Esophagus squamous epithelium (tissue), 5 donors: ENCODE measurements at places on chromosomes 3 and 15.
A peak's percentile ranks its signal among the peaks of the same experiment; 100 is the strongest.

DNA sequence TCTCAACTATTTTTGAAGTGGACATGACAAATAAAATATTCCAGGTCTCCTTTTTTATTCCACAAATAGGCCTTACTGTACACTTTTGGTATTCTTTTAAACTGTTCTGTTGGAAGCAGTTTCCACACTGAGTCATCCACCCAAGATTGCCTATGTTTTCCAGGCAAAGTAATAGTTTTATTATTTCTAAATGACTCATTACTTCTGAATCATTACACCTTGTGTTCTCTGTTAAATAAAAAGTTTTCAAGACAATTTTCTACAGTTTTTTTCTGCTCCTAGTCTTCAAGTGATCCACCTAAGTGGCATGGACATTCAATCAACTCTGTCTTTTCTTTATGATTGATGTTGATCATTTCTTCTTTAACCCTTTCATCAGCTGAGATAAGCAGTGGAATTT lies 26.5 kb downstream of the PPP2R3A start:
- no peak for DNase-seq

GRCh38 chr15:101479851-101480612 lies 9.5 kb downstream of the PCSK6 start:
- no peak for DNase-seq

GRCh38 chr3:185729337-185730055 lies 95.3 kb downstream of the IGF2BP2 start:
- DNase-seq, result no peak

- peak; percentile 6 for DNase-seq
Measured at GRCh38 chr15:34038023-34038870, 757 bp downstream of the AVEN start.

GRCh38 chr15:33378866-33379480 lies 68.2 kb downstream of the RYR3 start:
- no peak for DNase-seq

- no peak for DNase-seq
Measured at GRCh38 chr3:32869513-32870047, 51.8 kb downstream of the TRIM71 start.

GRCh38 chr15:61229883-61230180 lies 730 bp upstream of the RORA start:
- no peak for DNase-seq

GRCh38 chr3:156649681-156650080 lies 24.7 kb upstream of the TIPARP start:
- DNase-seq, result no peak

DNA sequence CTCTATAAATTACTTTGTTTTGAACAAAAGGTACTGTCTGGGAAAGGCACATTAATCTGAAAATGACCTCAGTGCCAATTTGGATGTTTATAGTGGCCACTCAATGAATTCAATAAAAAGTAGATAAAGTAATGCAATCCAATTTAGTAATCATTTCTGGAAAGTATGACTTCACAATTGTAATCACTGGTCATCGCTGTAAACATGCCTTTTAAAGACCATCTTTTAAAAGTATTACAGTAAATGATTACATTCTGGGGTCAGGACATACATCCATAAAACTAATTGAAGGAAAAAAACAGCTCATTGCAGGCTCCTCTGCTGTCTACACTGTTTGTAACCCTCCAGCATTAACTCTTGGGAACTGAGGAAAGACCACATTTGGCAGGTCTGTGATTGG lies 43.2 kb downstream of the HRH1 start:
- no peak for DNase-seq

GRCh38 chr15:49438962-49439631 lies 16.1 kb downstream of the FGF7 start:
- peak; percentile 0 for DNase-seq

DNA sequence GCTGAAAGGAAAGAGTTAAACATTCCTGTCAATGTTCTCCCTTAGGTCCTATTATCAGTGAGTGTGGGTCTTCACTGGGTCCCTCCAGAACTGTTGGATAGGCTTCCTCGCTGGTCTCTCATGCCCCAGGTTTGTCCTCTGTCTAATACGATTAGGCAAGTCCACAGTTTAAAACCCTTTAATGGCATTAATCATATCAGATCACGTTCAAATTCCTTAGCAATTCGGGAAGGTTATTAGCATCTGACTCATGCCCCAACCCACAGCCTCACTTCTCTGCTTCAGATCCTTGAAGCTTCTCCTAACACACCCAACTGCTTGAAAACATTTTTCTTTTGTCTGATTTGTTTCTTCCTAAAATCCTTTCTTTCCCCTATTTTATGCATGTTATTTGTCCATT lies 224.3 kb upstream of the ATP10A start:
- no peak for DNase-seq

GRCh38 chr3:152832046-152832445 lies 2.9 kb upstream of the P2RY1 start:
- DNase-seq, result no peak

- DNase-seq, result no peak
Measured at GRCh38 chr3:159882790-159883779, 105.5 kb upstream of the IL12A start.

- DNase-seq, result no peak
Measured at GRCh38 chr3:113255100-113255853, 43.9 kb downstream of the BOC start.

DNA sequence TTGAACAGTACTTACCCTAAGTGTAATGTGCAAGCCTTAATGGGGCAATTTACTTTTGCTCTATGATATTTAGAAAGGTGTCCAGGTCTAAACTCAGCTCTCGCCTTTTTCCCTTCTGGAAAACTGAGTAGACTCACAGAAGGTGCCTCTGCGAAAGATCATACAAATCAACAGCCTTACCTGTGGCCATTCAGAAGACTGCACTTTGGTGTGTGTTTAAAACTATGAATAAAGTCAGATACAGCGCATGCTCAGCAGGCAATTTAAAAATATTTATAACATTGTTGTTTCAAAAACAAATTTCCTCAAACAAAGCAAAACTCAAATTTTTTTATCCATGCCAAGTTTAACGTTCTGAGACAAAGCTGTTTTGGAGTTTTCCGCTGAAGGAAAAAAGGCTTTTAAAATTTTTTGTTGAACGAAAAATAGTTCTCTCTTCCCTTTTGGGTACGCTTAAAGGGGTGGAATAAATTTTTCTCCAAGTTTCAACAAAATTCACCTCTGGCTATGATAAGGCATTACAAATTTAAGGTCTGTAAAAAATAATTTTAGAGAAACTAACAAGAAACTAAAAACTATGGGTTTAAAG lies 156.3 kb downstream of the TIGIT start:
- DNase-seq, result no peak

DNA sequence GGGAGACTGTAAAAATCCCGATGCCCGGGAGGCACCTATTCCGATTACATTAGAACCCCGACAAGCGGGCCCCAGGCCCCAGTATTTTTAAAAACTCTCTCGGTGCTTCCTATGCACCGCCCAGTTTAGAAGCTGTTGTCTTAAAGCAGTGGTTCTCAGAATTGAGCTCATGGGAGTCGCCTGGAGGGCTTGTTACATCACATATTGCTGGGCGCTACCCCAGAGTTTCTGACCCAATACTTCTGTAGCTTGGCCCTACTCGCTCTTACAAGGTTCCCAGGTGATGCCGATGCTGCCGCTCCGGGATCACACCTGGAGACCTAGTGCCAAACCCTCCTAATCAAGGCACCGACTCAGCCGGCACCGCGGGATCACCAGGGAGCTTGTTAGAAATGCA lies 35.2 kb downstream of the CPN2 start:
- DNase-seq, result no peak

DNA sequence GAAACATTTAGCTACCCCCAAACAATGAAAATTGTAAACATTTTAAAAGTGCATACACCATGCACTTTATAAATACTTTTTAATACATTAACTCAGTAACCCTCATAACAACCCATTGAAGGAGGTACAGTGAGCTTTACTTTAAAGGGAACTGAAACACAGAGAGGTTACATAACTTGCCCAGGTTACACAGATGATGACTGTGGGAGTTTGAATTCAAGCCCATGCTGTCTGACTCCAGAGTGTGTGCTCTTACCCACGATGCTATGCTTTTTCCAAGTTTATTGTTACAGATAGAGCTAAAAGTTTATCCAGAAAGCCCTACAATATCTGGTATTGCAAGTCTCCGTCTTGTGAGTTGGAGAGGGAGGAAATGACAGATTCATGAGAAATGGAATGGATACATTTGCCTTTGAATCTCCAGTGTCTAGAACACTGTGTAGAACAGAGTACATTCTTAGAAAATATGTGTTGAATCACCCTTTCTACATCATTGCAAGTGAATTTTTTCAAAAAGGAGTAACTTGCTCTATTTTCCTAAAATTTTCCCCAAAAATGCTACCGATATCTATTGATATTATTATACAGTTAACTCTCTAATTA lies 428.3 kb downstream of the NAALADL2 start:
- DNase-seq, result no peak

DNA sequence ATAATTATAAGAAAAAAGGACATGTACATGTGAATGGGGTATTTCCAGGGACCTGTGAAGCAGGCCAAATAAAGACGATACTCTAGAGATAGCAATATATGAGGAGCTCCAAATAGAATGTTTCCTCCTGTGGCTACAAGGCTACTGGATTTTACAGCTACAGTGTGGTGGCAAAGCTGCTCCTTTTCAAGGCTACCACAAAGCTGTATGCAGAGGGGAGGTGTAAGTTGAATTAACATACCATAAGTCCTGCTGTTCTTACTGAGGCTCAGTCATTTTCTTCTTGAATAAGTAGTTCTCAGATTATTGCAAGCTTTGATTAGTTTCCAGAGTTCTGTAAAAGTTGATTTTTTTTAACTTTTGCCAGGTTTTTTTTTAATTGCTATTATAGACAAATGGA lies 1184.6 kb upstream of the EPHA6 start:
- DNase-seq, result no peak

- DNase-seq, result peak; percentile 37
Measured at GRCh38 chr3:184250167-184250828, 826 bp downstream of the EEF1AKMT4 start.

DNA sequence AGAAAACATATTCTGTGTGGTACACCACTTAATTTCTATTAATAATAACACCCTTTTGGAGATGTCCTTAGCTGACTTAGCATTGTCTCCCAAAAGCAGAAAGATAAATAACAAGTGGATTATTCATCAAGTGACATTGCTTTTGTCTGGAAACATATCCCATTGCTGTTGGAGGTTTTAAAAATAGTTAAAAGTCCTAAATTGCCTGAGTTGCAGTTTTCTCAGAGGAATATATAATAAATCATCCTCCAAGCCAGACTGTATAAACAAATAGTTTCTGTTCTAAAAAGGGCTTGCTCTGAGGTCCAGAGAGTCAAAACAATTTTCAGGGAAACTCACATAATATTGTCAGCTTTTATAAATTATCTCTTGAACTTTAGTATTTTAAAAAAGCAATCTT lies 60.4 kb upstream of the CD96 start:
- DNase-seq, result no peak

- DNase-seq, result no peak
Measured at GRCh38 chr3:195209847-195210265, 61.1 kb downstream of the XXYLT1 start.

DNA sequence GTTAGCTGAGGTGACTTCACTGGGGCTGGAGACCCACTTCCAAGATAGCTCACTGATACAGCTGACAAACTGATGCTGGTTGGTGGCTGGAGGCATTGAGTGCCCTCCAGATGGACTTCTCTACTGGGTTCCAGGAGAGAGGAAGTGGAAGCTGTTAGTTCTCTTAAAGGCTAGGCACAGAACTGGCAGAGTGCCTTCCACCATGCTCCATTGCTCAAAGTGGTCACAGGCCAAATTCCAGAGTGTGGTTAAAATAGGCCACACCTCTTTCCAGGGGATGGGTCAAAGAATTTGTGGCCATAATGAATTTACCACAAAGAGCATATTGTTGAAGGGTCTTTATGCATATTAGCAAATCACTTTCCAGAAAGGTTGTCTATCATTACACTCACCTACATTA lies 74.2 kb downstream of the NMD3 start:
- DNase-seq, result no peak

GRCh38 chr3:157390713-157391515 lies 45.7 kb upstream of the PTX3 start:
- no peak for DNase-seq

DNA sequence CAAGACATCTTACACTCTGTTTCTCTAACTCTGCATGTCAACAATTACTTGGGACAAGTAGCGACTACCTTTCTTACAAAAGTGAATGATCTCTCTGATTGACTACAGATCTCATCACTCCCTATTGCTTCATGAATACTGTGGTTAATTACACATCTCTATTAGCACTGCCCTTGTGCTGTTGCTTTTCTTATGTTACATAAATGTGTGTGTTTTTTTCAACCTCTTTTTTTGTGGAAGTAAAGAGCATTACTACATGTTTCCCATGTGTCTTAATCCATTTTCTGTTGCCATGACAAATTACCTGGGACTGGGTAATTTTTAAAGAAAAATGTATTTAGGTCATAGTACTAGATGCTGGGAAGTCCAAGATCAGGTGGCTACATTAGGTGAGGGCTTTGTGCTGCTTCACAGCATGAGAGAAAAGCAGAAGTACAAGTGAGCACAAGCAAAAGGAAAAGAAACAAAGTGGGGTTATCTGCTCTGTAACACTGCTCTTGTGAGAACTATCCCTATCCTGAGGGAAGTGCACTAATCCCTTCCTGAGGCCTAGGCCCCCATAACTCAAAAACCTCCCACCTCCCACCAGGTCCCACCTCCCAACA lies 298.2 kb upstream of the SATB1 start:
- no peak for DNase-seq

DNA sequence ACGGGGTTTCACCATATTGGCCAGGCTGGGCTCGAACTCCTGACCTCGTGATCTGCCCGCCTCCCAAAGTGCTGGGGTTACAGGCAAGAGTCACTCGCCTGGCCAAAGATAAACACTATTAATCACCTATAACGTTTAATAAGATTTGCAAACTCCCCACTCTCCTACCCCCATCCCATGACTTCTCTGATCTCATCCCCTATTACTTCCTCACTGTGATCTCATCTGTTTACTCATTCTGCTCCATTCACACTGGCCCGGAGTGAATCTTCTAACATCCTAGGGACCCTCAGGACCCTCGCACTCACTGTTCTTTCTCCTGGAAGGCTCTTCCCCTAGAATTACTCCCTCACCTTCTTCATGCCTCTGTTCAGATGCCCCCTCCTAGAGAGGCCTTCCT lies 78.9 kb downstream of the DGKG start:
- DNase-seq, result no peak

DNA sequence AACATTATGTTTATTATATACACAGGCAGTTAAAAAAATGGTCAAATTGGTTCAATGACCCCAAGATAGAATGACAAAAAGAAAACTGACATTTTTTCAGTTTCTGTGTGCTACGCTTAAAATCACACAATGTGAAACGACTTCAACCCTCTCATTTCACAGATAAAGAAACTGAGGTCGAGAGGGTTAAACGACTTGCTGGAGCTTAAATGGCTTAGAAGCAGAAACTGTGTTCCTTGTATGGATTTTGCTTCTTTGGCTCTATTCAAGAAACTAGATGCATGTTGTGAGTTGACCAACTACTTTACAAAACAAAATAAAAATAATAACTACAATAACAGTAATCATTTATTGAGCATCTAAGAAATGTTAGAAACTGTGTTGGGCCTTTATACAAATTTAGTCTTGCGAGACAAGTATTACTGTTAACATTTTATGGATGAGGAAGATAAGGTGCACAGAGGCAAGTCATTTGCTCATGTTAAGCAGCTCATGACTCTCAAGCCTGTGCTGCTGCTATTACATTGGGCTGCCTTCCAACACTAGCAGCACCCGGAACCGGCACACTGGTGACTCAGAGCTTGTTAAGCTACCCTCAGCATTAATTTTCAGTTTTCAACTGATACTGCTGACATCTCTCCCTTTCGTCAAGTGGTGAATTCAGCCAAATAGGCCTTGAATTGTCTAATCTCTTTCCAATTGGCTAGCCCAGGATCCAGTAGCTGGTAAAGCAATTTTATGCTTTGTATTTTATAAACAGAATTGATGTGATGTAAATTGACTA lies 487.6 kb downstream of the NAALADL2 start:
- DNase-seq, result no peak
